ENCODE measurements at places on chromosomes 1 and 21.

- no peak for DNase-seq
Observed at GRCh38 chr1:18569251-18569650, 61.4 kb upstream of the PAX7 start.

DNA sequence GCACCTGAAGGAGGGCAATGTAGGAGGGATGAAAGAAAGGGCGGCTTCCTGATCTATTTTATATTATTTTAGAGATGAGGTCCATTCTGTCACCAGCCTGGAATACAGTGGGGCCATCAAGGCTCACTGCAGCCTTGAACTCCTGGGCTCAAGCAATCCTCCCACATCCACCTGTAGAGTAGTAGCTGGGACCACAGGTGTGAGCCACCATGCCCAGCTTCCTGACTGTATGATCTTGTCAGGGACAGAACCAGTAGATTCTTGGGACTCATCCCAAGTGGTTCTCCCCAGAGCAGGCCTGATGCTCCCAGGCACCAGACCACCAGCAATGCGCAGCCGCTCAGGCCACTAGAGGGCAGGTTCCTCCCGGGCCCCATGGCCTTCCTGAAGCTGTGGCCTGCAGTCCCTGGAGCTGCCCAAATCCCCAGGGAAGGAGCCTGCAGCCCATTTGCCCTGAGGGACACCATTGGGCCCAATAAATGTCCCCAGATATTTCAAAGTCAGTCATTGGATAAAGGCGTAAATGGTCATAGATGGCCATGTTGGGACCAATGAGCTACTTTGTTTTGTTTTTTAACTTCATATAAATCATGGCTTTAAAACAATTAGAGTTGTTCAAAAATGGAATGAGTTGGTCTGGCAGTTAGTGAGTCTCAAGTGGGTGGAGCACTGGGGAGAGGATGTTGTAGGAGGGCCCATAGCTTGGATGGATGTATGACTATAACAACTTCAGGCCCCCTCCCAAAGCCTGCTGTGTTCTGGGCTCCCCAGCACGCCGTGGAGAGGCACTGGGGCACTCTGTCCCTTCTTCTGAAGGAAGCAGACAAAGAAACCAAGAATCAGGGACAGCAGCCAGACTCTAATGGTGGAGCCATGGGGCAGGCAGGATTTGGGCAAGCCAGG lies 44.7 kb upstream of the GOLT1A start:
- peak; percentile 85 for DNase-seq

- no peak for DNase-seq
Observed at GRCh38 chr1:3767328-3767925, 5.1 kb upstream of the SMIM1 start.

DNA sequence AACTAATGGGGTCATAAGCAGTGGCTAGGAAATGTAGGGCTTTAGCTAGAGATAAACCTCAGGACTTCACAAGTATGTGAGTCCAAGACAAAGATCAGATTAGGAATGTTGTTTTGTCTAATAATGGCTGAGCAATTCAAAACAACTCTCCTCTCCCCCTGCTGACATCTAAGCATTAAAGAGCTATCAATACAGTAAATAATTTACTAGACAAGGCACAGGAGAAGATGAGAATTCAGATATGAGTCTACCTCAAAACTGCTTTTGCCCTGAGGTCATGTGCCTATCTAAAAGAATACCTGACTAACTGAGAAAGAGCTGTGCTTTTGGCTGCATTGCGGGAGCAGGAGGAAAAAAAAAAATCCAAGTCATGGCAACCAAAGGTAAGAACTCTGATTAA lies 86.8 kb downstream of the SPATA17 start:
- DNase-seq: no peak

DNA sequence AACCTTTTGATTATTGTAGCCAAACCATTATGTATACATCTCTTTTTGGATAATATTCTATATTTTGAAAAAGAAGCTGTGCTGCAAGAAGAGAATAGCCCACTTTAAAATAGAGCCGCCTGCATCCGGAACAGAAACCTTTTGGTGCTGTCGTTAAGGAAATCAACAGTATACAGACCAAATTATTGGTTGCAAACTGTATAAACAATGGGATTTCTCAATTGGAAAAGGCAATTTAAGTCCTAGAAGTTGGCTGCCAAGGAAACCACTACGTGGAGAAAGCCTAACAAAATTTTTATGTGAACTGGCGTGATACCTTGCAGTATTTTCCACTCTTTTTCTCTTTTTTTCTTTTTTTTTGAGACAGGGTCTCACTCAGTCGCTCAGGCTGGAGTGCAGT lies 25.8 kb downstream of the DESI2 start:
- no peak for DNase-seq

GRCh38 chr1:119988306-119989062 lies 81.0 kb downstream of the NOTCH2 start:
- no peak for DNase-seq

DNA sequence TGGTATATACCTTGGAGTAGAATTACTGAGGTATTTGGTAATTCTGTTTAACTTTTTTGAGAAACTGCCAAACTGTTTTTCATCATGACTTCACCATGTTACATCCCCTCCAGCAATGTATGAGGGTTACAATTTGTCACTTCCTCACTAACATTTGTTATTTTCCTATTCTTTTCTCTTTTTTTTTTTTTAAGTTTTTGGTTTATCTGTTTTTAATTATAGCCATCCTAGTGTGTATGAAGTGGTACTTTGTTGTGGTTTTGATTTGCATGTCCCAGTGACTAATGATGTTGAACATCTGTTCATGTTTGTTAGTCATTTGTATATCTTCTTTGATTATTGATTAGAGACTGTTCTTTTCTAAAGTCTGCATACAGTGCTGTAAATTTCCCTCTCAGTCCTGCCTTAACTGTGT lies 147.3 kb downstream of the HS2ST1 start:
- no peak for DNase-seq
